SJCRH30 (cell line): ENCODE measurements at places on chromosomes 12 and 14.

- no peak for DNase-seq
Measured at GRCh38 chr12:130494736-130495135, 157.0 kb downstream of the PIWIL1 start.

GRCh38 chr14:103904493-103905107 is 23.7 kb upstream of the TDRD9 start:
- DNase-seq: no peak

GRCh38 chr12:59414051-59414450 is 181.8 kb upstream of the SLC16A7 start:
- DNase-seq: no peak

DNA sequence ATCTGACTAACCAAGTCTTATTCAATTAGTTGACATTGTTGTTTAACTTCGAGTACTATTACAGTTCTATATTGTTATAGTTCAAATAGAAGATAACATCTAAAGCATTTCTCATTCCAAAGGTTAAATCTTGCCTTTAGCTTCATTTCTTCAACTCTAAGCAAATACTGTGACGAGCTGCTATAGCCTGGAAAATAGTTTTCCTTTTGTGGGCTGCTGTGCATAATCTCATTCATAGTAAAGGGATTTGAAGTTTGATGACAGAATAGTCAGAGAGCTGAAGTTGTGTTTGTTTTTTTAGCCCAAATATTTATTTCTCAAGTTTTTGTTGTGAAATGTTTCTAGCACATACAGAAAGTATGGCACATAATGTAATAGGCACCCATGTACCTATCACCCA is 13.4 kb downstream of the PSEN1 start:
- DNase-seq: no peak

- DNase-seq: peak; percentile 58
Measured at GRCh38 chr12:119649202-119649808, 18.6 kb upstream of the PRKAB1 start.

GRCh38 chr12:65648461-65648860 is 175.8 kb upstream of the HMGA2 start:
- DNase-seq: no peak

- DNase-seq: no peak
Measured at GRCh38 chr12:57309420-57309819, 58.4 kb upstream of the STAC3 start.

- DNase-seq: no peak
Measured at GRCh38 chr12:47124451-47124850, 44.7 kb upstream of the AMIGO2 start.

- DNase-seq: no peak
Measured at GRCh38 chr14:88286309-88286708, 36.8 kb downstream of the KCNK10 start.

DNA sequence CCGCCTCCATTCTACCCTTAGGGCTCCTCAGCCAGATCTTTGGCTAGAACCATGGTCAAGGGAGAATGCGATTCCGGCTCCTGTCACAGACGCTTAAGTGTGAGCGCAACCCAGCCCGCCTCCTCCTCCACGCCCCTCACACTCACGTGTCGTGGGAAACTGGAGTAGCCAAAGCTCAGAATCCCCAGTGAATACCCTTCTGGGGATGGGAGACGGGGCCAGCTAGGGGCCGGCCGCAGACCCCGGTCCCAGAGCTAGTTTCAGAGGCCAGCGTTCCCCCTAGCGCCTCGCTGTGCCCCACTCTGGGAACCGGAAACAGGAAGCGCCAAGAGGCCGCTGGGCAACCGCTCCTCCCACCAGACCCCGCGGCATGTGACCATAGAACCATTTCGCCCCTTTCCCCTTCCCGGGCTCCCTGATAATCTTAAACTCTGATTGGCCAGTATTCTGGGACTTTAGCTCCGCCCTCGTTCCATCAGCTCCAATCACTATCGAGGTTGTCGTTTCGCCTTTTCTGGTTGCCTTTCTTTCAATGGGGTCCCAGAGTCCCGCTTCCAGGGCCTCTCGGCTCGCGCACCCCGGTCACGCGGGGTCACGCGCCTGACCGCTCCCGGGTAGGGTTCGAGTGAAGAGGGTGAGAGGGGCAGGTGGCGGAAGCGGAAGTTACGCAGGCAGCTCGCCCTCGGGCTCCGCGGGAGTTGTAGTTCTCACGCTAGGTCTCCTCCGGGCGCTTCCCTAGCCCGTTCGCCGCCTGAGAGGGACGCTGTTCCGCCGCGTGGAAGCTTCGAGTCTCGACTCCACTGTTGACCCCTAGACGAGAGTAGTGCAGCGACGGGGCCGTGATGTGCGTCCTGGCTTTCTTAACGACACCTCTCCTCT is at the start of gene M6PR:
M6PR (minus strand) TSS at position 304 of the 879 bp plus-strand sequence. CDS start 3,241 bp downstream, outside the sequence.
- peak; percentile 98 for DNase-seq
